NB4 (cell line): ENCODE measurements at places on chromosomes 5 and 9.

DNA sequence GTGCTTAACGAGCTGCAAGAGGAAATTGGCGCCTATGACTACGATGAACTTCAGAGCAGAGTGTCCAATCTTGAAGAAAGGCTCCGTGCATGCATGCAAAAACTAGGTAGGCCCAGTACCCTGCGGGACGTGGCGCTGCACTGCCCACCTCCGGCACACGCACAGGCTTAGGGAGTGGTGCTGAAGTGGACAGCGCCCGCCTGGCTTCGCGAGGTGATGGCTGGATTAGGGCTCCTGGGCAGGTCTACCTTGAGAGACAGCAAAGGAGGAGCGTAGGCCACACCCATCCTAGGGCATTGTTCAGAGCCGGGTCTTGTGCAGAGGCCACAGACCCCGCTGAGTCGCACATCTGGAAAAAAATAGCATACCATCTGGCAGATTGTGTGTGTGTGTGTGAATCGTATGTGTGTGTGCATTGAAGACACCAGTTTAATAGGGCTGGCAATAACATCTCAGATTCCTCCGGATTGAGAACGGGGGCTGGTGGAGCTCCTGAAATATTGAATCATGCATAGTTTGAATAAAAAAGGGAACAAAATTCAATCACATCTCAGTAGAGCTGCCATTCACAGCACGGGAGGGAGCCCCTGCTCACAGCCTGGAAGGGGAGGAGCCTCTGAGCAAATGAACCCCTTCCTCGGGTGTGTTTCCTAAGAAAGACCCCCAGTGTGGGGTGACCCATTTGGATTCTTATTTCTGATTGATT, 11.1 kb downstream of the OLFM1 start:
- peak; percentile 36 for DNase-seq

DNA sequence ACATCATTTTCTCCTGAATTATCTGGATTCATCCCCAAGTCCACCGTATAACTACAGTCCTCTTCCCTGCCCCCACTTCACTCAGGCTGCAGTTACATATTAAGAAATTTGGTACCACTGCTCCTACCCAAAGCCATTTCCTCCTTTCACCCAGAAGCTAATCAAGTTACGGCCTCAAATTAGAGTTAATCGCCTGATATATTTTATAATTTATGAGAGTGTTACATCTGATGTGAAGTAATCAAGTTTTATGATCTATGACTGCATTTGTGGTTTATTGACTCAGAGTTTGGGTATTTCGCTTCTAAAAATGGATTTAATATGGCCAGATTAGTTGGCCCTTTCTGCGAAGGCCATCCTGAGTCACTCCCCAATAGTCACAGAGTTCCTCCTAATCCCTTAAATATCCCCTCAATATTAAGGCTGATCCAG, 223.6 kb upstream of the KIF2A start:
- no peak for DNase-seq

GRCh38 chr5:1785984-1786383, 13.7 kb downstream of the MRPL36 start:
- no peak for DNase-seq

DNA sequence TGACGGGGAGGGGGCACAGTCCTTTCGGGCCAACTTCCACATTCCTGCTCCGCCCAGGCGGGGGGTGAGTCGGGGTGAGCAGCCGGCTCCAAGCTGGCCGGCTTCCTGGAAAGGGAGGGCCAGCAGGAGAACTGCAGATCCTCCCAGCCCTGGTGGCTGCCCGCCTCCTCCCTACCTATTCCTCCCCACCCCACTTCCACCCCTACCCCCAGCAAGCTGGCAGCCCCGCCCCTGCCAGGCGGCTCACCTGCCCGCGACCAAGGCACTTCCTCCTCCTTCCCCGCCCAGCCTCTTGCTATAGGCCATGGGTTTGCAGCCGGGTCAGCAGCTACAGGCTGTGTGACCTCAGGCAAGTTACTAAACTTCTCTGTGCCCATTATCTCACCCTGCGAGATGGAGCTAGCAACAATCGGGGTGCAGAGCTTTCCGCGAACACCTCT, 5.6 kb upstream of the IRF1 start:
- DNase-seq, result peak; percentile 90

GRCh38 chr9:109974143-109974917, 194.3 kb downstream of the PALM2AKAP2 start:
- DNase-seq, result no peak

DNA sequence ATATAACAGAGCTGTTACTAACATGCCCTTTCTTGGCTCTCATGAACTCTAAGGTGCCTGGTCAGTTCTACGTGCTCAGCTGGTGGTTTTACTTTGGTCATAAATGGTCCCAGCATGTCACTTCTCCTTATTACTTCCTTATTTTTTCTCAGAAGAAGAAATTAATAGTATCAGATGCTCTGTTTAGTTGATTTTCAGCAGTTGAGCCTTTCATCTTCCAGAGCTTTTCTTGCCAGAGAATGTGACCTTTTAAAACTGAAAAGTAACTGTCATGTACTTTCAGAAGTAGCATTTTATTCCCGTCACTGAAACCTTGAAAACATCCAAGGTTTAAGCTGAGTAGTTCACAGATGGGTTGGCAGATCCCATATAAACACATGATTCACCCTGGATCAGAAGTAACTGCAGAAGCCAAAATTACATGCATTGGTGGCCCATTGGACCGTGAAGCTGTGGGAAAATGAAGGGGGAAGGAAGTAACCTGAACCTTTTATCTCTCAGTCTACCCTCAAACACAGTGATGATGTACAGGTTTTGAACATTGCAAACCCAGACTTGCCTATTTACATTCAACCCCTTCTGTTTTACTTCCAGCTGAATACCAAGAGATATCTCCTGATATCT, 50.5 kb downstream of the HACD4 start:
- peak; percentile 83 for DNase-seq

DNA sequence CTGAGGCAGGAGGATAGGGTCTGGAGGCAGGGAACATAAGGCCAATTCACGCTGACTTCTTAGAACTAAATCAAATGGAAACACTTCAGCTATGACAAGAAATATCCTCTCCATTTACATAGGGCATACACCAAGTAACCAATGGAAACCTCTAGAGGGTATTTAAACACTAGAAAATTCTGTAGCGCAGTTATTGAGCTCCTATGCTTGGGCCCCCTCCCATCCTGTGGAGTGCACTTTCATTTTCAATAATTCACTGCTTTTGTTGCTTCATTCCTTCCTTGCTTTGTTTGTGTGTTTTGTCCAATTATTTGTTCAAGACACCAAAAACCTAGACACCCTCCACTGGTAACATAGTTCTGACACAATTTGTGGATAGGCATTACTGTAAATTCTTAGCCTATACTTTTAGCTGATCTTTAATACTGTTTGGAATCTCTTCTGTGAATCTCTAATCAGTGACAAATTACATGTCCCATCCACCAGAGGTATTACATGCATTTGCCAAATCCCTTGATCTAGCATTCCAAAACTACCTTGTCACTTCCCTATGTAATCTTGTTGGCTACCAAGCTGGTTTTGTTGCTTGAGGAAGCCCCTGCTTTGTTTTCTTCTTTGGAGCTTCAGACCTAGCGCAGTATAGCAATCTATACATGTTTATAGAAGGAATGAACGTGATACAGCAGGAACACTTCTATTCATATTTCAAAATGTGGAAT, 61.6 kb downstream of the ST8SIA4 start:
- DNase-seq, result no peak

DNA sequence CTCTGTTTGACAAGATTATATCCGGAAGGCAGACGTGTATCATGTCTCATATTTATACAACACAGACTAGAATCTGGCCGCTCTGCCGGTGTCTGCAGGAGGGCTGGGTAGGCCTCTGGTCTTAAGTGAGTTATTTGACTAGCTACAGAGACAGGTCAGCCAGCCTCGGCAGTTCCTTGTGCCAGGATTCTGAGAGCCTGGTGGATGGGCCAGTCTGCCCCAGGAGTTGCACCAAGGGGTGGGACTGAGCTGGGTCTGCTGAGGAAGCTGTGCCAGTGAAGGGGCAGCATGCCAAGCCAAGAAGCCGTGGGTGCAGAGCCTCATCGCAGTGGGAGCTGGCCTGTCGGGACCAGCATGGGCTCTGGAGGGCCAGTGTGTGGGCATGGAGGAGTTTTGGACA, 7.1 kb downstream of the SNX18 start:
- no peak for DNase-seq

DNA sequence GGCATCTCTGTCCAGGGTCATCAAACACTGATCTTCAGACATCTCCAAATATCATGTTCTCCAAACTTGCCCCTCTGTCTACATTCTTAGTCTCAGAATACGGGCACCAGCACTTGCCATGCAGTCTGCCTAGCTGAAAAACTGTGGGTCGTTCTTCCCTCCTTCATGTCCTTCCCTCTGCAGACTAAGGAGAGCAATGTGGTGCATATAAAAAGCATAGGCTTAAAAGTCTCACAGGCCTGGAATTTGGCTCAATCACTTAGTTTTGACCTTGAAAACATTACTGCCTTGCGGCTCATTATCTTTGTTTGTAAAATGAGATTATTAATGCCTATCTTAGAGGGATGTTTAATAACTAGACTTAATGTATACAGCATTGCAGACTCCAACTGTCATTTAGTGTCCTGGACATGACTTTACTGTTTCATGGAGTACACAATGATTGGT, 362.8 kb downstream of the NPR3 start:
- DNase-seq, result no peak

DNA sequence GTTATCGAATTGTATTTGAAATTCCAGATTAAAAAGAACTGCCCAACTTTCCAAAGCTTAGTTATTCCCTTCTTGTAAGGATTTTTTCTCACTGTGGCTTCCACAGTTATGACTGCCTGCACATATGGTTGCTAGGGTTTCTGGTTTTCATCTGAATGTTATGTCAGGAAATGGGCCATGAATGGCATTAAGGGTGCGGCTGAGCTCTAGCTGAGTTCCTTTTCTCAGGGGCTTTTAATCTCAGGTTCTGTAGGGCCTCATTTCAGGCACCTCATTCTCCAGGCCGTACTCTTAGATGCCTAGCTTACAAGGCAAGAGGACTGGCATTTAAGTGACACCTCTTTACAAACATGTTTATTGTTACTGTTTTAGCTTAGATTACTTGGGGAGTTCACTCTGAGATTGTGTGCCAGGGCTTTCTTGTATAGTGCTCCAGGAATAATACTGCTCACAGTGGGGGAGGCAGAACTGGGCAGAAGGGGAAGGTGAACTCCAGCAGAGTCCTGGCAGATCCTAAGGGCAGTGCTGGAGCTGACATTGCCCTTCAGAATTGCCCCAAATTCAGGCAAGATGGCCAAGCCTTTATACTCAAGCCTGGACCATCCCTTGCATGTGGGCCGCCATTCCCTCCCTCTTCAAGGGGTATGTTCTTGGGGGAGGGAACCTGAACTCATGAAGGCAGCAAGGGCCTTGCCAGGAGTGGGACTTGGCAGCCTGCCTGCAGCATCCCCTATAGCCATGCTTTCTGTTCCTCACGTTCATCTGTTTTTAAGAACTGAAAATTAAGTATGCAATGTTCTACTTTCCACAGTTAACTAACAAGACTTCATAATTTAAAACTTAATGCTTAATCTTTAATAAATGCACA, 111.5 kb downstream of the KDM4C start:
- DNase-seq, result no peak

- DNase-seq, result no peak
These were observed 28.3 kb downstream of the TCF7 start for GRCh38 chr5:134142806-134143205.

DNA sequence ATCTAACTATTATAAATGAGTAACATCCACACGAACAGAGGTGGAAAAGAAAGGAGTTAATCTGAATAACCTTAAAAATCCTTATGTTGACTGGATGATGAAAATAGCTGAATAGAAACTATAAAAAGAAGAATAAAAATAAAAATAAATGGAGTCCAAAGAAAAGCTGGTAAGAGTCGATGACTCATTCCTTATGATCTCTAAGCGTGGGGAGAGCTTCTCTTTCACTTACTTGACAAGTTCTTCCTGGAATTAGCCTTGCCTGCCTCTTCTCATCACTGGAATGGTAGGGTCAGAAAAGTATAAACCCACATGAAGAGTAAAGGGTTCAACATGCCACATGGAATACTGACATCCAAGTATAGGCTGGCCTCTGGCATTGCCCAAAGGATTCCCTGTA, 477.0 kb upstream of the RGMB start:
- DNase-seq, result no peak

- DNase-seq, result no peak
These were observed 440.0 kb upstream of the MPDZ start for GRCh38 chr9:13719446-13719845.

DNA sequence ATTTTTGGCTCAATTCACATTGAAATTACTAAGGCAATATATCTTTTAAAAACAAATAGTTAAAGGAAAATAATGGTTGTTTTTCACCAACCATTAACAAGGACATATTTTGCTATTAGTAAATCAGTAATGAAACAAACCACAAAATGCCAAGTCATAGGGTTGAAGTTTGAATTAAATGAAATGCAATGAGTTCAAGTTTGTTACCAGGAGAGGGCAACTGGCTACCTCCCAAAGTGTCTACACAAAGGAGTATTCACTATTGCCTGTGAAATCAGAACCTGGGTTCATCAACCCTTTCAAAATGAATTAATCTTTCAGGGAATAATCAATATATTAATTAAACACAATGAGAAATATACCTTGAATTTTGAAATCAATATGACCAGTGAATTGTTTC, 138.4 kb upstream of the DMRTA1 start:
- DNase-seq, result no peak

- DNase-seq, result no peak
These were observed 334.5 kb downstream of the TLR4 start for GRCh38 chr9:118038713-118039112.

GRCh38 chr5:35850967-35851680, 5.6 kb upstream of the IL7R start:
- no peak for DNase-seq

- peak; percentile 75 for DNase-seq
These were observed 6.3 kb downstream of the MRPL36 start for GRCh38 chr5:1793301-1793740.

DNA sequence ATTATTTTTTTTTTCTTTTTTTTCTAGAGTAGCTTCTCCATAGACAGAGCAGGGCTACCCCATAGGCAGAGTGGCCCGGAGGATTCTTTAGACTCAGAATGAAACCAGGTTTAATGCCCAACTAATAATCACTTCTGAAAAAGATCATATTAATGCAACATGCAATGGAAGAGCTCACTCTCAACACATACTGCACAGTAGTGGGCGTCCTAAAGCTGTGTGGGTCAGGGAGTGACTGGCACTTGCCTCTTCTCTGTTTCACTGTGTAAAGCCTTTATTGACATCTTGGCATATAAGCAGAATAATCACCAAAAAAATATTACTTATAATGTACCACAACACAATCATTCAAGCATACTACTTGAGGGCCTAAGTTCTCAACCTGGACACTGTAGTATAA, 11.1 kb downstream of the PWWP2A start:
- no peak for DNase-seq

GRCh38 chr5:79529110-79529509, 15.2 kb upstream of the HOMER1 start:
- no peak for DNase-seq
